Caki2 (cell line): ENCODE measurements at places on chromosomes 4 and X. TPM values are rescaled to one million over a fixed set of nuclear protein-coding genes. Genes with fewer than 3 reads are reported as not detected.

DACH2 gene
- total RNA-seq: not detected in 2 replicates

TMEM35A gene
- total RNA-seq: not detected in 2 replicates

SHROOM2 gene
- 1.7 and 4.7 TPM in 2 replicates for total RNA-seq

TEC gene
- total RNA-seq: 3.6 and 3.7 TPM in 2 replicates

KDR gene
- not detected in 2 replicates for total RNA-seq

- peak; percentile 1 for DNase-seq
These were observed 295.2 kb upstream of the IGFBP7 start for GRCh38 chr4:57405359-57405758.

DNA sequence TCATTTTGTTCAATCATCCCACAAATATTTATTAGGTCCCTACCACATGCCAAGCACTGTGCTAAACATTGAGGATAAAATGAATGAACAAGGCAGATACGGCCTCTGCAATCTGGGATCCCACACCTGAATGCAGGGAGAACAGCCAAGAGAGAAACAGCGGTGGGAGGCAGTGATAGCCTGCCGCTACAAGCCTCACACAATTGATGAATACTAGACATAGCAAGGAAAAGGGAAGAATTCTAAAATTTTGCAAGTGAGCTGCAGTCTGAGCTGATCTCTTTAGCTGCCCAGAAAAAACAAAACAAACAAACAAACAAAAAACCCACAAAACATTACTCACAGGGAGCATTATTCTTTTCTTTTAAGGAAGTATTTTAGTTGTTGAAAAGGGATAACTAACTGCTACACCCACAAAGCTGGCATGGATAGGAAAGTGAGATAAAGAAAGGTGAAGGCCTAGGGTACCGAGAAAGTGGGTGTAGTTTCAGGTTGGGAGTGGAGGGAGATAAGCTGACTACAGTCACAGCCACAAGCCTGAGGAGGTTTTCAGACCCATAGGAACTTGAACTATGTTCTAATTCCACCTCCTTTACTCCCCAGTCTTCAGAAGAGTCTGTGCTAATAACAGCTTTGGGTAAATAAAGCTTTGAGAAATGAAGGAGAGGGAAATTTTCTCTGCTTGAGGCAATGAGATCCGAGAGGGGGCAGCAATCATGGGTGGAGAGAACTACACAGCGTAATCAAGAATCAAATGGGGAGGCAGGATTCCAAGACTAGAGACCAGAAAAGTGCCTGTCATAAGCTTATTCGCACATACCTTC, 85.4 kb downstream of the SH3RF1 start:
- DNase-seq: no peak

DNA sequence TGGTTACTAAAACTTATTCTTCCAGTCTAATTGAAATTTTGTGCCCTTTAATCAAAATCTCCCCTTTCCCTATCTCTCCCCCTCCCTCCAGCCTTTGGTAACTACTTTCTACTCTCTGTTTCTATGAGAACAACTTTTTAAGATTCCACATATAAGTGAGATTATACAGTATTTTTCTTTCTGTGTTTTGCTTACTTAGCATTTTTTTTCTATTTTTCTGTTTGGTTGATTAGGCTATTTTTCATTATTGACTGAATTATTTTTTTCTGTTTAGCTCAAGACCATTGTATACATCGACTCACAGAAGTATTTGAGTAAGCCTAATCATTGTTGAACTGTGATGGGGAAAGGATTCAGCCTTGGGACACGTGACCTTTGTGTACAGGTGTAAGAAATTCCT, 116.4 kb downstream of the PHEX start:
- DNase-seq: no peak

DNA sequence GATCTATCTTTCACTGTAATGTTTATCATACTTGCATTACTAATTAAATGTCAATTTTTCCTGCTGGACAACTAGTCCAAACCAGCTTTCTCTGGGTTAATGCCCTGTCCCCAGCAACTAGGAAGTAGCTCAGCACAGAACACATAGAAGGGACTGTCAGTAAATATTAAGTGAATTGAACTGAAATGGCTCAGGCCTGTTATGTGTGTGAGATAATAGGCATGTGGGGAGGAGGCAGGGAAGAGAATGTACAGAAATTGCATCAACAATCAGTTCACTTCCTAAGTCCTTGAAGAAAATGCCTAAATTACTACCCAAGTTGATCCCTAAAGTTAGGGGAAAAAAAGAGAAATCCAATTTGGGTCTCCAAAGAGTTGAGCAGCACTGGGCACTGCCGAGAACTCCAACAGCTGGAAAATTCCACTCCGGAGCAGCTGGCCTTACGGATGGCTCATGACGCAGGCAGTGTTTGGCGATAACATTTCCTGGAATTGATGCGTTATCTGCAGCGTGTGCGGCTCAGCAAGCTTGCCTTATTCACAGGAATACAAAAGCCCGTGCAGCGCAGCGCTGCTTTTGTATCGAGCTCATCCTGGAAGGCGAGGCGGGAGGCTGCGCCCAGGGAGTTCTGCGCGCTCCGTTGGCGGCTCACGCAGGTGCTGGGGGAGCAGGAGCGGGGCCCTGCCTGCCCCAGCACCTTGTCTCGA, 297.3 kb upstream of the LCORL start:
- no peak for DNase-seq

DNA sequence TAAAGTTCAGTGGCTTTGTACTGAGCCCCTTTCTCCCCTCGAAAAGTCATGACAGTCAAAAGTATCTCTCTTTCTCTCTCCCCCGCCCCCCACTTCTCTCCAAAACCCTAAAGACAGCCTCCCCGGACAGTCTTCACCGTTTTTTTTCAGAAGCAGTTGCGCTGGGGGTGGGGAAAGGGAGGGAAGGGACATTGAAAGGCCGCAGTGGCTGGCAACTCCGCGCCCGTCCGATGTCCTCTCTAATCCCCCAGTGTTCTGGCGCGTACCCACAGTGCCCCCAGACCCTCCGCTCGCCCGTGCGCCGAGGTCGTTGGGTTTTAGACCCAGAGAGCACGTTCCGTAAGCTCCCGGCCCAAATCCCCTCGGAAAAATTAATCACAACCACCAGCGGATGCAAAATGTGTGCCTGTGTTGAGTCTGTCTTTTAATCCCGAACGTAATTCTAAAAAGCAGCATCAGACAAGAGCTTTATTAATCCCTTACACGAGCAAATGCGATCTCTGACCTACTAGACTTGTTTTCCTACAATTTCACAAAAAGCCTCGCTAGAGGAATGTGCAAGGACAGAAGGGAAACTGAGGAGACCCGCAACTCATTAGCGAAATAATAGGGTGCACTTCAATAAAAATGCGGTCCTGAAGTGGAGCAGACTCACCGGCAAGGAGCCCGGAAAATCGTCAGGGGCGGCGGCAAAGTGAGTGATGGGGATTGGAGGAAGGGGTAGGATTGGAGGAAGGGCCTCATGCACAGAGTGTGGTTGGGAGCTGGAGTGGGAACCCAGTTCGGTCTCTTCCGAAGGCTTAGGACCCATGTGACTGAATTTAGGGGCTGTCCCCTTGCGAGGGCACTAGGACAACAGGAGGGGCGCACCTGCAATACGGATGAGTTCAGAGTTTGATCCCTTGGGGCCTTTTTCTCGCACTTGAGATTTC, 12.2 kb upstream of the PRDM8 start:
- DNase-seq: no peak

GRCh38 chr4:40307627-40308497, 27.3 kb upstream of the CHRNA9 start:
- DNase-seq: no peak
